Iris pigment epithelial cell (primary cell): ENCODE measurements at places on chromosomes 16 and 17.

- no peak for DNase-seq
These were observed 37.1 kb downstream of the LCMT1 start for GRCh38 chr16:25148568-25149215.

- no peak for DNase-seq
These were observed 120.3 kb upstream of the CRHR1 start for GRCh38 chr17:45663772-45664171.

DNA sequence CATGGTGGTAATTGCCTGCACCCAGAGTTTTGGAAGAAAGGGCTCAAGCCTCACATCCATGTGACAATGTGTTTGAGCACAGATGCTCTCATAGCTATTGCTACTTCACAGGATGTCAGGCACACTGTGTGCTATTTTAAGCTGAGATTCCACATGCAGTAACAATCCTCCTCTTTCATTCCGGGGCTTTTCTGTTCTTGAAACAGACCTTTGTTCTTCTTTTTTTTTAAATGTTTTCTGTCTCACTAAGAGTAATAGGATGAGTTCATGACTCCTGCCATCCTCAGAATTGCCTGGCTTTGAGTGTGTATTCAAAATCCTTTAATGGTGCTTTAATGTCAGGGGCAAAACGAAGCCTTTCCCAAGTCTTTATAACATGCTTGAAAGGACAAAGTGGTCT lies 198.9 kb downstream of the ABCC12 start:
- DNase-seq, result no peak

DNA sequence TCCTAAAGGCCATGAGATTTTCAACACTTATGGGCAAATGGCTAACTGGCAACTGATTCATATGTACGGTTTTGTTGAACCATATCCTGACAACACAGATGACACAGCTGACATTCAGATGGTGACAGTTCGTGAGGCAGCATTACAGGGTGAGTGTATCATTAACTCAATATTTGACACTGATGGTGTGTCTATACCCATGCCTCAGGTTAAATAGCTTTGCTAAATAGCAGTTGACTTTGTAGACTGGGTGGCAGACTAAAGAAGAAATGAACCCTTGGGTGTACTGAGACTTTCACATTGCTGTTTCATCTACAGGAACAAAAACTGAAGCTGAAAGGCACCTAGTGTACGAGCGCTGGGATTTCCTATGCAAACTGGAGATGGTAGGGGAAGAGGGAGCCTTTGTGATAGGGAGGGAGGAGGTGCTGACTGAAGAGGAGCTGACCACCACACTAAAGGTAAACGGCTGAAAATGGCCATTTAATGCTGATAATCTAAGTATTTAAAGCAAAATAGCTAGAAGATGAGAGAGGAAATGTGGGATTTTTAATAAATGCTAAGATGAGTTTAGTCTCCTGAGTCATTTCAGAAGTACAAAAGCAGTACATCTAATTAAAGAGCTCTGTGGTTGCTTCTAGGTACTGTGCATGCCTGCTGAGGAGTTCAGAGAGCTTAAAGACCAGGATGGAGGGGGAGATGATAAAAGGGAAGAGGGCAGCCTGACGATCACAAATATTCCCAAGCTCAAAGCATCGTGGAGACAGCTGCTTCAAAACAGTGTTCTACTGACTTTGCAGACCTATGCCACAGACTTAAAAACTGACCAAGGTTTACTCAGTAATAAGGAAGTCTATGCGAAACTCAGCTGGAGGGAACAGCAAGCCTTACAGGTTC lies 3.0 kb downstream of the SETD6 start:
- DNase-seq, result no peak

DNA sequence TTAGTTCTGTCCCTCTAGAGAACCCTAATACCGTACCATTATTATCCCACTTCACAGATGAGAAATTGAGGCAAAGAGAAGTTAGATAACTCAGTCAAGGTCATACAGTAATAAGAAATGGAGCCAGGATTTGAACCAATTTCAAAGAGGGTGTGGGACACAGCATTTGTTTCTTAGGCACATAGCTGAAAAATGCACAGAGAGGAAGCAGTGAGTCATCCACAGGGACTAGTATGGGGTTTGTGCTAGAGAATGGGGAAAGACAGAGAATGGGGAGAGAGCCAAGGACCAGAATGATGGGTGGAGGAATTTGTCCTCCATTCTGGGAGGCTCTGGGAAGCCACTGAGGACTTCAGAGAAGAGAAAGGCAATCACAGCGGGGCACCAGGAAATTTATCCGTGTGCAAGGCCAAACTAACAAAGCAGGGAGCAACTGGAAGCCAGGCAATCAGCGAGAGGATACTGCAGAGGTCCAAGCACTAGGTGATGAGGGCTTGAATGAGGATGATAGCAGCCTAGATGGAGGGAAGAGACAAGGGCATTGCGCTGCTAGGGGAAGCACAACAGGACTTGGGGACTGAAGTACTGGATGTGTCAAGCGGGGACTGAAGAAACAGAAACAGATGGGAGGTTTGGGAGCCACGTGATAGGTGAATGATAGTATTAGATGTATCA lies 78.1 kb upstream of the ZFHX3 start:
- DNase-seq, result peak; percentile 89

- DNase-seq, result no peak
These were observed 776 bp downstream of the LRRC75A start for GRCh38 chr17:16491131-16491702.

DNA sequence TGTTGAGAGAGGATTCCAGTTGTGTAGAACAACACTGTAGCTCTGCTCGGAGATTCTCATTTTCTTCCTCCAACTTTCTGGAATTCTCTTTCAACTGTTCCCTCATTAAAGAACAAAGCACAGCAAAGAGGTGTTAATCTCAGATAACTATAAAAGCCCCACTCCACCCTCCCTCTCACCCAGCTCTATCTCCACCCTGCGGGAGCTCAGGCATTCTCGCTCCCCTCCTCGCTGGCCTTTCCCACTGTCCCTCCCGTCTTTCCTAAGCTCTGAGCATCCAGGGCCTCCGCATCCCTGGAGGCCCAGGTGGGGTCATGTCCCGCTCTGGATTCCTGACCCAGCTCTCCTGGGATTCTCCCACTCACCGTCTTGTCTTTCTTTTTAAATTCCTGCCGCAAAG lies 35.1 kb downstream of the DHX38 start:
- no peak for DNase-seq

DNA sequence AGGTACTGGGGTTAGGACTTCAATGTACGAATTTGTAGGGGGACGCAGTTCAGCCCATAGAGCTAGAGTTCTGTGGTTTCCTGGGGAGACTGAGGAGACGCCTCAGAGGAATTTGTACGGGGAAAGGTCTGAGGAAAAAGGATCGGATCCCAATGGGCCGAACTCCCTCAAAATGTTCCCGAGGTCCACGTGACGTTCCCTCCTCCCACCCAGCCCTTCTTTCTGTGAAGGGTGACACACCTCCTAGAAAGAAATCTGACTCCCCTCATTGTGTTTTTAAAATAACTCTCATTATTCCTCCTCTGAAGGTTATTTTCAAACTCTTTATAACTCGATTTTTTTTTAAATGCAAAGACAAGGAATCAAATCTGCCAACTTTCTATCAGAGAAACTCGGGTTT lies 8.6 kb downstream of the RGS9 start:
- DNase-seq, result no peak

DNA sequence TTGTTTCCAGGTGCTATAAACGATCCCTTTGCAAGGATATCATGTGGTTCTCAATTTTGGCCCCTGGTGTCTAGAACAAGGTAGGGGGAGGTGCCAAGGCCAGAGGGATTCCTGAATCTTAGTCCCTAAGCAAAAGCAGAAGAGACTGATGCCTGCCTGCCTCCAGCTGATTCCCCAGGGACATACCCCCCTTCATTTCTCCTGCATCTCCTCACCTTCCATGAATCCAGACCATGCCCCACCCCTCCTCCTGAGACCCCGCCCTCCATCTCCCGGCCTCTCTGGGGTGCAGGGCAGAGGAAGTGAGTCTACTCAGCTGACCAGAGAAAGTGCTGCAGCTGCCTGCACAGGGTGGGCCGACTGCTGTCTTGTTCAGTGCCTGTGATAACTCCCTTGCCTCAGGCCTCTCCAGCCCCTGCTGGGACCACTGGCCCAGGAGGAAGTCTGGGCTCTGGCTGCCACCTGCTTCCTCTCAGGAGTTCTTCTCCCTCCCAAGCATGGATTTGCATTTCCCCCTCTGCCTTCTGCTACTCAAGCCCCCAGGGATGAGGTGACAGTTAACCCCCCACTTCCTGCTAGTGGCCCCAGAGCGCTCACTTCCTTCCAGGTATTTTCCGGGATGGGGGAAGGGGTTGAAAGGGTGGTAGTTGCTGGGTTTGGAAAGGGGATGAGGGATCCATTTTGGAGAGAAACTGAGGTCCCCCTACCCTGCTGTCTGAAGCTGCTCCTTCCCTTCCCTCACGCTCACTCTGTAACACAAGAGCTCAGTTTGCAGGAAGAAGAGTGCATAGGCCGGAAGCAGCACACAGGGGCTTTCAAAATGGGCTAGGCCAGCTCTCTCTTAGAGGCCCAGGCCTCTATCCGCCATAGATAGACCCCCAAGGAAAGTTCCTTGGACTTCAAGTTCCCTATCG lies 10.5 kb upstream of the TSPOAP1 start:
- DNase-seq, result peak; percentile 63
